Activated CD8-positive, alpha-beta memory T cell treated with anti-CD3 and anti-CD28 coated beads for 4 hours (primary cell): ENCODE measurements at places on chromosomes 13 and 19.

DNA sequence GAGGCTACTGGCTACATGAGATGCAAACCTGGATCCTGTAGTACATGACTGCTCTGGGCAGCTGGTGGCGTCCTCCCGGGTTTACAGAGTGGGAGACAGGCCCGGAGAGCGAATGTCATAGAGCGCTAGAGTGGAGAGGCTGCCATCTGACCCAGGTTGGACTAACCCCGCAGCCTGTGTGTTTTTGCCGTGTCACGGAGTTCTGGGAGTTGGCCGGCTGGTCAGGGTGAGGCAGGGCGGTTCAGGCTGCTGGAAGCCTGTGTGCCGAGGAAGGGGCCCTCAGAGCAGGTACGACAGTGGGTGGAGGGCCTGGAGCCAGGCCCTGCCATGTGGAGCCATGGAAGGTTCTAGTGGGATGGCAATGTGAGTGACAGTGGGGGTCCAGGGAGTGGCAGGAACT is 12.5 kb downstream of the CRTC1 start:
- DNase-seq = no peak

- no peak for DNase-seq
These were observed 24.1 kb downstream of the NKPD1 start for GRCh38 chr19:45136507-45137178.

DNA sequence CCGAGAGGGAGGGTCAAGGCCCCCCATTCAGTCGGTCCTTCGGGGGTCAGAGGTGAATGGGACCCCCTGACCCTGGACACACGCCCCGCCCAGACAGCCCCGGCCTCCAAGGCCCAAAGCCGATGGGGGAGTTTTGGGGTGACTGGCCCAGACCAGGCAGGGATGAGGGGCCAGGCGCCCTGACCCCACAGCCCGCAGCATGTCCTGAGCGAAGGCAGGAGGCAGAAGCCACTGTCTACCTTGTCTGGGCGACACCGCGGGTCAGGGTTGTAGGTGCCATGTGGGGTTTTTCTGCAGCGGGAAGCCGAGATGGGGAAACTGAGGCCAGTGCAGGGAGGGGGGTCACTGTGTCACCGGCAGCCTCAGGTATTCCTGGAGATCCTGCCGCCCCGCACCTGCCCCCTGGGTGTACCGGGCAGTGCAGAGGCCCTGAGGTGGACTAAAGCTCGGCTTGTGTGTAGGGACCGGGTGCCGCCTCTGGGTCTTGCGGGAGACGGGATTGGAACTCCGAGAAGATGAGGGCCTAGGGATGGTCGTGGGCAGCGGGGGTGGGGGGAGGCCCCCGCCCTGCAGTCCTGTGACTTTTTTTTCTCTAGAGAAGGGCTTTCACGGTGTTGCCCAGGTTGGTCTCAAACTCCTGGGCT is 8.5 kb downstream of the ARID3A start:
- no peak for DNase-seq

GRCh38 chr13:29847501-29847983 is 2.9 kb downstream of the UBL3 start:
- no peak for DNase-seq

- DNase-seq = no peak
These were observed 10.6 kb downstream of the ABHD17A start for GRCh38 chr19:1874554-1875185.

- DNase-seq = no peak
These were observed 250.8 kb upstream of the EDNRB start for GRCh38 chr13:78169386-78169785.

DNA sequence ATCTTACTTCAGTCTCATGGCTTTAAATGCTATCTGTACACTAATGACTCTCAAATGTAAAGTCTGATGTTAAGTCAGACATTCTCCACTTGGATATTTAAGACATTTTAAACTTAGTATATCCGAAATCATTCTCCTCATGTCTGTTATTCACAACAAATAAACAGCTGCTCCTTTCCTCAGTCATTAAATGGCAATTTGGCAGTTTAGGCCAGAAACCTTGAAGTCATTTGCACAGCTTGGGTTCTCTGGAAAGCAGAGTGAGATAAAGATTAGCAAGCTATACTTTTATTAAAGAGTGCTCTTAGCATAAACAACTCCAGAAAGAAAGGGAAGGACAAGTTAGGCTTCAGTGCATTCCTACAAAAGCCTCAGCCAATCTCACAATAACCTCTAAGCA is 53.7 kb downstream of the DNAJC15 start:
- DNase-seq = no peak

DNA sequence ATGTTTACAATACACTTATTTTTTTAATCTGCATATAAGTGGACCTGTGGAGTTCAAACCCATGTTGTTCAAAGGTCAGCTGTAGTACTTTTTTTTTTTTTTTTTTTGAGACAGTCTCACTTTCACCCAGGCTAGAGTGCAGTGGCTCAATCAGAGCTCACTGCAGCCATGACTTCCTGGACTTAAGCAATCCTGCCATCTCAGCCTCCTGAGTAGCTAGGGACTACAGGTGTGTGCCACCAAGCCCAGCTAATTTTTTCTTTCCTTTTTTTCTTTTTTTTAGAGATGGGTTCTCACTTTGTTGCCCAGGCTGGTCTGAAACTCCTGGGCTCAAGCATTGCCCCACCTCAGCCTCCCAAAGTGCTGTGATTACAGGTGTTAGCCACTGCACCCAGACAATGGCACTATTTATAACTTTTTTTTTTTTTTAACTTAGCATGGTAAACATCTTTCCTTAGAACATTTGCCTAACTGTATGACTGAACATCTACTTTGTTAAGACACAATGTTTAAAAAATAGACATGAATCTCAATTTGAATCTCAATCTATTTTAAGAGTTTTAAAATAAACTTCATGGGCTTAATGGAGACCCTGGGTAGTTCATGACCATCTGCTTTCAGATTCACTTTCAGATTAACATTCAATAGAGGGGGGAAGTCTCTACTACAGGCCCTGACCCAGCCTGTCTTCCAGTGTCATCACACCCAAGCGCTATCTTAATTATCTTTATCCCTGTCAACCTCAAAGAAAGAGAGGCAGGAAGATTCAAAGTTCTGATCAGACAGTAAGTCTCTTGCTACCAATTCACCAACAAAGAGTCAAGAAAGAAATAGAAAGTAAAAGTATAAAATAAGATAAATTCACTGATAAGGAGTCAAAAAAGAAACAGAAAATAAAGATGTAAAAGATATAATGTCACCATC is 97.7 kb upstream of the DOCK9 start:
- no peak for DNase-seq

- DNase-seq = no peak
These were observed 55.2 kb downstream of the STARD13 start for GRCh38 chr13:33230178-33230881.

- no peak for DNase-seq
These were observed 600.5 kb upstream of the KLHL1 start for GRCh38 chr13:70708775-70709174.

- no peak for DNase-seq
These were observed 232.0 kb downstream of the LACC1 start for GRCh38 chr13:44111701-44112100.

- no peak for DNase-seq
These were observed 235.4 kb downstream of the PCDH20 start for GRCh38 chr13:61180234-61180633.

GRCh38 chr13:102260256-102260655 is 141.6 kb downstream of the FGF14 start:
- DNase-seq = no peak

- DNase-seq = no peak
These were observed 33.3 kb upstream of the RANBP3 start for GRCh38 chr19:6011206-6011605.

GRCh38 chr19:46241626-46242025 is 12.1 kb downstream of the IGFL1 start:
- DNase-seq = no peak

- DNase-seq = no peak
These were observed 213.3 kb upstream of the MIR17HG start for GRCh38 chr13:91133941-91134802.

DNA sequence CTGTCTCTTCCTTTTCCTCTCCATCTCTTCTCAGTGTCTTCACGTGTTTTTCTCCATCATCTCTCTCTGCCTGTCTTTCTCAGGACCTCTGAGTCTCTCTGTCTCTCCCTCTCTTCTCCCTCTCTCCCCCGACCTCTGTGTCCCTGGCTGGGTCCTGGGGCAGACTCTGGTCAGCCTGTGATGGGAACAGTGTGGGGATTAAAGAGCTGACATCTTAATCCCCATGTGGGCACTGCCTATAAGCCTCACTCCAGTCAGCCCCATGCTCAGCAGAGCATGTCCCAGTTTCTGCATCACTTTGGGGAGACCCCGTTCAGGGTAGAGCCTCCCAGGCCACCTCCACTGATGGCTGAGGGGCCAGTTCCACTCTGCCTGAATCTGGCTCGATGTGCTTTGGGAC is 16.2 kb downstream of the EGLN2 start:
- no peak for DNase-seq

DNA sequence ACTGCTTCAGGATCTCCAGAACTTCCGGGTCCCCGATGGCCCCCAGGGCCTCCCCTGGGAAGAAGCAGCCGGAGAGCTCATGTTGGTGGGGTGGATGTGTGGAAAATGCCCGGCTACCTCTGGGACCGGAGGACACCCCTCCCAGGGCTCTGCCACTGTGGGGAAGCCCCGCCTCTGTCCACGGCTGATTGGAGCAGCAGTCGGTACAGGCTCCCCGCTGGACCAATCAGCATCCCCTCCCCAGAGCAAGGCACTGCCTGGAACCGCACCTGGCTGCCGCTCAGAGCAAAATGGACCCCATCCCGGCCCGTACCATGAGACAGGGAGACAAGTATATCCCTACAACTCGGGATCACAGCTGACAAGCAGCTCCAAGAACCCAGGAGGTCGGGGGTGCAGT is 6.4 kb downstream of the DOHH start:
- no peak for DNase-seq

- no peak for DNase-seq
These were observed 567 bp downstream of the SBK2 start for GRCh38 chr19:55536366-55536765.
